ENCODE measurements at places on chromosomes 5 and 9.

- no peak for DNase-seq
These were observed 501.5 kb downstream of the DMAC1 start for GRCh38 chr9:7298123-7298522.

DNA sequence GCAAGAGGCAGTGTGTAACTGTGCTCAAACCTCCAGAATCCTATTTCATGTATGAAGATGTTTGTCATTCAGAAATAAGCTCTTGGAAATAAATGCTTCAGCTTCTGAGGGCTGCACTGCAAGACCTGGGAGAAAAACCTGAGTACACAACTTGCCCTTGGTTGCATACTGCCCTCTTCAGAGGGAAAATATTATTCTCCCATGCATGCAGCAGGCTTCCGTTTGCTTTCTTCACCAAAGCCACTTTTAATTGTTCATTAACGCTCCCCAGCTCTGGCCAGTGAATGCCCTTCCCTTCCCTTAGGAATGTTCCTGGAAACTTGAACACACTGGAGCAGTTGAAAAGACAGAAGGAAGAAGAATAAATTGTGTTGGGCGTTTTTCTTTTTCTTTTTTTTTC is 2.5 kb upstream of the WHRN start:
- no peak for DNase-seq

GRCh38 chr9:36051317-36051716 is 14.6 kb downstream of the RECK start:
- no peak for DNase-seq

- no peak for DNase-seq
These were observed 125.1 kb upstream of the FST start for GRCh38 chr5:53355316-53355715.

DNA sequence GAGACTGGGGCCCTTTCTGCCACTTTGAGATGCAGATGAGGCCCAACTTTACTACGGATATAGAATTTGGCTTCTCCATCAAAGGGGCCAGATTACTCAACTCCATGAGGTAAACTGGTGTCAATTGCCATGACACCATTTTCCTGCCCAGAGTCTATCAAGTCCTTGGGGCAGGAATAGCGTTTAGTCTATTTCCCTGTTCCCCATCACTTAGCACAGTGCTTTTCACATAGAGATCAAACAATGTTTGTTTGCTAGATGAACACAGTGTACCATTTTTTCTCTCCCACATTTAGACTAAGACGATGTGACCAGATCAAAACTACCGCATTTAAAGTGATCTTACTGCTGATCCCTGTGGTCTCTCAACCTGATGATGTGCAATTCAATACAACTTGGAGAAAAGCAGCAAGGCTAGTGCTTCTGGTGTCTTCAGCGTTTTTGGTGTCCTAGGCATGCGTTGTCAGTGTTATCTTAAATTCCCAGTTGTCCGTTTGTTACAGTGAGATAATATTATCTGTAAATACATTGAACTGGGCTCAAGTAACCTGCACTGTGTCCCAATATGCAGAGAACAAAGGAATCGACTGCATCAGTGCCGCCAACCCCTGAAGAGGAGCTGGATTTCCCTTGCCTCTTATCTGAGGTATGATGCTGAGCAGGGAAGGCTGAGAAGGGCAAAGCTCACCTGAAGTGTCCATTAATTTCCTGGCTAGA is 446.2 kb downstream of the PLK2 start:
- DNase-seq: no peak

DNA sequence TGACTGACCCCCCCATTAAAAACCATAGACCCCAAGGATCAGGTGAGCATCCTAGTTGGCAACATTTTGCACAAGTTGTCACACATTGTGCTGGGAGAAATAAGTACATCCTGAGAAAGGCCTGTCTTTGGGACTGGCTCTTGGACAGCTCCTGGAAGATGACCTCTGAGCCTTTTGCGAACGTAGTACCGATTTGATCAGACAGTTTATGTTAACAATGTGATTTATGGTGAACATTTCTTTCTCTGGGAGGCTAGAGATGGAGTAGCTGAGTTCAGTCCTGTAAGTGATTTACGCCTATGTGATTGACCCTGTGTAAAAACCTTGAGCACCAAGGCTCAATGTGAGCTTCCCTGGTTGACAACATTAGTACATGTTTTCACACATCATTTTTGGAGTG is 41.7 kb downstream of the LOX start:
- DNase-seq: no peak

GRCh38 chr9:89839952-89840351 is 235.1 kb downstream of the GADD45G start:
- DNase-seq: no peak

DNA sequence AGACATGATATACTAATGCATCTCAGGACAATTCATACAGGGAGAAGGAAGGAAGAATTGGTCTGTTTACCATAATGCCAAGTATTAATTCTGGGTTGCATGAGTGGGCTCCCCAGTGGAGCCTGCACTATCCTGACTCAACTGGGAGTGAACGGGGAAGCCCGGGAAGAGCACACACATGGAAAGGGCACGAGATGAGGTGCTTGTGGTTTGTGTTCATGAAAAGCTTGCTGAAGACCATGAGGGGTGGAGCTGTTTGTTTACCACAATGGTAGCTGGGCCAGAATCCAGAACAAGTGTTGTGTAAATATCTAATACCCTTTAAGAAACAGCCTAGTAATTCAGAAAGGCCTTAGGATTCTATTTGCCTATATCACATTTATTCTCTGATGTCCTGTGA is 44.6 kb downstream of the POC5 start:
- DNase-seq: no peak

DNA sequence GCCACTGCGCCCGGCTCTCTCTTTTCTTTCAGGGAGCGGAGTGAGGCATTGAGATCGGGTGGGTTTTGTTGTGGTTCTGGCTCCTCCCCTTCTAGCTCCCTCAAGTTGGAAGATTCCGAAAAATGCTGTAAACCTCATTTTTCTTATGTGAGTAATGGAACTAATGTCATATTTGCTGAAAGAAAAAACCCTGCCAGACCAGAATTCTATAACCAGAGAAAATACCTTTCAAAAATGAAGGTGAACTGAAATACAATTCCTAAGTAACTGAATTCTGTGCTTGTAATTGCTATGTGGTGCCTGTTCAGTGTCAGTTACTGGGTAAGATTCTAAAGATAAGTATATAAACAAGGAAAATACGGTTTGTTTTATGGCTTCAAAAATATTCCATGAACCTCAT is 30.9 kb upstream of the CDK20 start:
- no peak for DNase-seq

- no peak for DNase-seq
These were observed 12.4 kb downstream of the SPOCK1 start for GRCh38 chr5:137486707-137487106.

DNA sequence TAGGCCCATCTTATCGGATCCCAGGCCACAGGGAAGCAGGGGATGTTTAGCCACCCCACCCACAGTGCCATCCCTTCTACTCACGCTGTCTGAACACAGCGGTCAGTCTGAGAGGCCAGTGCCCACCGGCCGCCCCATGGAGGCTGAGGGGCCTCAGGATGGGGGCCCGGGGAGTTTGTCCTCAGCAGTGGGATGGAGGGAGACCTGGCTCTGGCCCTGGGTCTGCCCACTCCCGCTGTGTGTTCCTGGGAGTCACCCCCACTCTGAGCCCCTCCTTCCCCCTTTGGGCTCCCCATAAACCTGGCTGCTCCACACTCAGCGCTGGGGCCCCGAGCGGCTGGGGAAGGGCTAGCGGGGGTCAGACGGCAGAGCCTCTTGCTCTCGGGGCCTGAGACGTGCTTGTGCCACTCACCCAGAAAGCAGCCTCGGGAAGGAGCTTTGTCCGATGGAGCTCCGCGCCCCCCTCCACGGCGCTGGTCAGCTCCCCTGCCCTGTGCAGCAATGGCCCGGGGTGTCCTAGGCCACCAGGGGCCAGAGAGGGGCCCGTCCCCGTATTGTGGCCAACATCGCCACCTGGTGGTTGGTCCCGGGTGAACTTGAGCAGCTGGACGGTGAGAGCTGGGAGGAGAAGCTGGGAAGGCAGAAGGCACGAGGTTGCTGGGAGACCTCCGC is 10.9 kb upstream of the LAMC3 start:
- DNase-seq: no peak

DNA sequence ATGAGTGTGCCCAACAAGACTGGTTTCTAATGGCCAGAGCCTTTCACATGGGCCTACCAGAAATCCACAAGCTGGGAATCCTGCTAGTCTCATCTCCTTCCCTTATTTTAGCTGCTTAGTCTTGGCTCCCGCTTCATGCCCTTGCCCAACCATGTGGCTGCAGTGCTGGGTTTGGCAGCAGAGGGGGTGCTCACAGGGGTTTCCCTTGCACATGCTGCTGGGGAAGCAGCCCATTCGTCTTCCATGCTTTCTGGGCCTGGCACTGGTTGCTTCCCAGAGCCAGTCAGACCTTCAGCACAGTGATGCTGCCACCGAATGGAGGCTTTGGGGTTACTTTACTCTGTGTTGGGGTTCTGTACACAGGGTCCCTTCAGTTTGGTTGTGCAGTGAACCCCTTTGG is 26.3 kb downstream of the SLC46A2 start:
- DNase-seq: no peak

DNA sequence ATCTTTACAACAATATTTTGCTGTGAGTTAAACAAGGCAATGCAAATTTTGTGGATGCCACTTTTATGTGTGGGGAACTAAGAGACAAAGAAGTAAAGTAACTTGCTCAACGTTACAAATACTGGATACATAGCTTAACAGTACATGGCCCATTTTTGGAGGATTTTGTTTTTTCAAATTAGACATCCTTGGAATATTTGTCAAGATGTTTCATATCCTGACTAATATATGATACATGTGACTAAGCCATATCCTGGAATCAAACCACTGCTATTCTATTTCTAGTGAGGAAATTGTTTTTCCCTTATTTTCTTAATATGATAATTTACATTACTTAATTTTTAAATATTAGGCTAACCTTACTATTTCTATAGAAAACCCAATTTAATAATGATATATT is 529.8 kb downstream of the DMRTA1 start:
- no peak for DNase-seq

- DNase-seq: no peak
These were observed 542.1 kb downstream of the PRR16 start for GRCh38 chr5:121006217-121006616.

DNA sequence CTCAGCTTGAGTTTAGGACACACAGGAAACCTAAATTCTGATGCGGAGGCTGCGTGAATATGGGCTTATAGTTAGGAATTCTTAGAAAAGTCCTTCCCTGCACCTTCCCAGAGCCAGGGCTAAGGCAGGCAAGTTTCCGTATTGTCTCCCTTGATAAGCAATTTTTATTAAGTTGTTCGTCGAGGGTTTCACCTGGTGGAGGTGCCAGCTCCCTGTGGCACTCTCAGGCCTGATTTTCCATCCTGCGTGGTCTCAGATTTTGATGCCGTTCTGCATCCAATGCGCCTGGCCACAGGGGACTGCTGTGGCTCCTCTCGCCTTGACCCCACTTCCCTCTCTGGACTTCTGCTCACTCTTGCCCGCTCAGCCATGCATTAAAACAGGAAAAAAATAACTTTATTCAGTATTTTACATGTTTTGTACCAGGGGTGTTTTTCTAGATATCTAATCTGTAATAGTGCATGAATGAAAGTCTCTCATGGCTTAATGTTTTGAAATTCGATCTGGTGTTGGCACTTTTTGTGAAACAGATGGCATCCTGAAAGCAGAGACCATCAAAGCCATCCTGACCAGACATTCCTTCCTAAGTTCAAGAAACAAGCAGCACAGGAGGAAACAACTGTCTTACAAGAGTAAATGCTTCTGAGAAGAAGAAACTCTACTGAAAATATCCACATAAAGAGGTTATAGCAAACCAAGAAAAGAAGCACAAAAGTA is 50.7 kb downstream of the TRIP13 start:
- DNase-seq: no peak

GRCh38 chr9:110129425-110129824 is 78.5 kb downstream of the C9orf152 start:
- DNase-seq: no peak

DNA sequence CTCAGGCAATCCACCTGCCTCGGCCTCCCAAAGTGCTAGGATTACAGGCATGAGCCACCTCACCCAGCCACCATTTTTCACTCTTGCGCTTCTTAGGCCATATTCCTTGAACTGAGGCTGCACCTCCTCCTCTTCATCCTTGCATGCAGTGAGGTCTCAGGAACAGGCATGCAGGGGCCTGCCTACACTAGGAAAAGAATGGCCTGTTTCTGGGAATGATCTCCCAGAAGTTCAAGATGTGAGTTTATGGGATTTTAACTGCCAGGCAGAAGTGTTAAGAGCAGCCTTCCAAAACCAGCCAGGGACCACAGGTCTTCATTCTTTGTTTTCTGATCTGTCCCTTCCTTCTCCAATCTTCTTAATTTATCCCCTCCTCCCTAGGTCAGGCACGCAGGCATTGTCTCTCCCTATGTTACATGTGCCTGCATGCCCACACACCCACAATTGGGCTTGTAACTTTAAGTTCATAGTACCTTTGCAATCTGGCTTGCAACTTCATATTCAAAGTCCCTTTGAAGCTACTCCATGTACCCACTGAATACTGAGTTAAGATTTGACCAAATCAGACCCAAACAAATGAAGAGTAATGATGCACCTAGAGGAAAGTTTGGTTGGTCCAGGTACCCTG is 10.5 kb upstream of the HSPA4 start:
- no peak for DNase-seq

DNA sequence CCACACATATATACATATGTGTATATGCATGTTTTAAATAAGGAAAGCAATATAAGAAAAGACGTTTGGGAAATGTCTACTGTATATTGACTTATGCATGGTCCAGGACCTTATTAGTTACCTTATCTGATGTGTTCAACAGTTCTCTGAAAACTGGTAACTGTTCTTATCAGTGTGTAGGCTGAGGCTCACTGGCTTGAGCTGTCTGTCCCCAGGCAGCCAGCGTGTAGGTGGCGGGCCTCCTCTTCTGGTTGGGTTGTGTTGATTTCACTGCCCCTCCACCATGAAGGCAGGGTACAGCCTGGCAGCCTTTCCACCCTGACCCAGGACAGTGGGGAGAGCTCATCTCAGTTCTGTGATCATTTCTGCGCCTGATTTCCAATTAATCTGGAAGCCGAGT is 38.7 kb upstream of the SEMA4D start:
- no peak for DNase-seq
